ENCODE measurements at places on chromosomes 4 and X.

GRCh38 chr4:62439051-62439450 is 1238.9 kb downstream of the ADGRL3 start:
- no peak for DNase-seq

- DNase-seq = no peak
Observed at GRCh38 chr4:87803421-87803820, 4.1 kb downstream of the IBSP start.

DNA sequence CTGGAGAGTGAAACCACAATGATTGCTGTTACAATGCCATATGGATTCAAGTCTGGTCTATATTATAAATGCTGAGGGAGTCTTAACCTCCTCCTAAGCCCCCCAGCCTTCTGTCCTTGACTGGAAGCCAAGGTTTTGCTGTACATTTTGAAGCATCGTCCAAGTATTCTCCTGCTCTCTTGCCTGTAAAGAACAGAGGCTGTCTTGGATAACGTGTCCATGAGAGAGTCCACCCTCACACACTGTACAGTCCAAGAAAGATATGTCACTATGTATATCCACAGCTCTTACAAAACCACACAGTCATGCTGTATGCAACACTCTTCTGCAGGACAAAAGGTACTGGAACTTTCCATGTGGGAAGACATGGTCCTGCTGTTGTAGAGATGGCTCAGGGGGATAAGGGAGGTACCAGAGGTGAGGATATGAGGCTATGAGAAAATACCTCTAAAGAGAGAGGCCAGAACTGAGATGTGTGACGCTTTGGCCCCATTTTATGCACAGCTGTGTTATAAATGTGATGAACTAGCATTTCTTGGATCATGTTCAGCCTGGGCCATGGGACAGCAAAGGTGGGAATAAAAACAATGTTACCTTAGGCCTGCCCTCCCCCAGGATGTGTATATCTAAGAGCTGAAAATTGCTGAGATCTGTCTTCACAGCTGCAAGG is 678.6 kb downstream of the IQCM start:
- DNase-seq = peak; percentile 75

DNA sequence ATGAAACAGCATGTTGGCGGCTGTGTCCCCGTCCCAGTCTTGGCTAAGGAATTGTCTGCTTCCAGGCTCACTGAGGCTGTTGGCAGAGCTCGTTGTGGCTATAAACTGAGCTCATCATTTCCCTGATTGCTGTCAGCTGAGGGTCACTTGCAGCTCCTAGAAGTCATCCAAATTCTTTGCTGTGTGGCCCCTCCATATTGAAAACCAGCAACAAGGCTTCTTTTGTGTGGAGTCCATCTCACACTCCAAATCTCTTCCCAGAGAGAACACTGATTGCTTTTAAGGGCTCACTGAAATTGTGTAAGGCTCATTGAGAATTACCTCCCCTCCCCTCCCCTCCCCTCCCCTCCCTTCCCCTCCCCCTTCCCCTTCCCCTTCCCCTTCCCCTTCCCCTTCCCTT is 23.3 kb downstream of the TBC1D14 start:
- no peak for DNase-seq

GRCh38 chrX:44890247-44890646 is 17.3 kb downstream of the KDM6A start:
- DNase-seq = no peak

DNA sequence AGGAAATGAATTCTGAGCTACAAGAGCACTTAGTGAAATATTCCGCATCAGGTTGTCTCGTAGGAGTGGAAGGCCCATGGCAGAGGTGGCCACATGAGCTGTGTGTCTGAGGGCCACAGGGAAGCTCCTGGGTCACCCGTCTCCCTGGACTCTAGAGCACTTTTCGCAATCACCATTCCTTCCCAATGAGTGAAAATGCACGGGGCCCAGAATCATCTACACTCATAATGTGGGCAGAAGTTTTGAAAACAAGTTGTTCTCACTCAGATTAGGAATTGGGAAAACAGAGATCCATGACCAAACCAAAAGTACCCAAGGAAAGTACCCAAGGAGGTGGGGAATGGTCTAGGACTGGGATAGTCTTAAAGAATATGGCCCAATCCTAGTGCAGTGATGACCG is 94.4 kb downstream of the SCD5 start:
- no peak for DNase-seq

DNA sequence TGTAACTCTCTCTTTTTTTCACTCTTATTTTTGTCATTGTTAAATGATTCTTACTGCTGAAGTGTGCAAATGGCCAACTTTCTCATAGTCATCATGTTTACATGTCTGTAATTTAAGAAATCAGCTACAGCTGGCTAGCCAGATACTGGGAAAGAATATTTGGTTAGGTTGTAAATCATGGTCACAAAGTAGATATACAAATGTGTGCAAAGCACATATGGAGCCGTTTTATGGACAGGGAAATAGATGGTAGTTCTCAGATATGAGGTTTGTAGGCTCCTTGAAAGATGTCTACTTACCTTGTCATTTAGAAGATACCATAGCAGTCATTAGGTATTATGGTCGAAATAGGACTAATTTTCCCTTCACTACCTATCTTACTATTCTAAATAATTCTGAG is 430.4 kb downstream of the ADGRL3 start:
- no peak for DNase-seq

- DNase-seq = peak; percentile 93
Observed at GRCh38 chr4:107930821-107931774, at the start of gene CYP2U1. Gene CYP2U1 (plus strand): TSS chr4:107931549. CDS start chr4:107931644, 95 bp downstream.

GRCh38 chrX:154791467-154791866 is 13.8 kb downstream of the MPP1 start:
- DNase-seq = no peak

GRCh38 chr4:152451496-152451895 is 84.4 kb downstream of the FBXW7 start:
- DNase-seq = no peak

- no peak for DNase-seq
Observed at GRCh38 chr4:122636697-122637096, 15.8 kb upstream of the IL21 start.

DNA sequence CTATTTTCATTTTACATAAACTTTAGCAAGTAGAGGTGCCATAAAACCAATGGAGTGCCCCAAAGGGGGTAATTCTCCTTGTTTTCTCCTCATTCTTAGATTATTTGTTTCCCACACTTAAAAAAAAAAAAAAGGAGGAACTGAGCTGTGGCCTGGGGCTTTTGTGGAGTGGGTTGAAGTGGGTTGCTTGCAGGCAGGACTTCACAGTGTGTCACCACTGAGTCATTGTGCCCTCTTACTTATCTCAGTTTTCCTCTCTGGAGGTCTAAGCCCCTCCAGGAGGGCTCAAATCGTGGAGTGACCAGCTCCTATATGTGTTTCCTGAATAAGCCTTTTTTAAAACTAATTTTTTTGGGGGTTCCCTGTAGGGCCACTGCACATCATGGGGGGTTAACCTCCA is 69.0 kb downstream of the SLC16A2 start:
- no peak for DNase-seq

DNA sequence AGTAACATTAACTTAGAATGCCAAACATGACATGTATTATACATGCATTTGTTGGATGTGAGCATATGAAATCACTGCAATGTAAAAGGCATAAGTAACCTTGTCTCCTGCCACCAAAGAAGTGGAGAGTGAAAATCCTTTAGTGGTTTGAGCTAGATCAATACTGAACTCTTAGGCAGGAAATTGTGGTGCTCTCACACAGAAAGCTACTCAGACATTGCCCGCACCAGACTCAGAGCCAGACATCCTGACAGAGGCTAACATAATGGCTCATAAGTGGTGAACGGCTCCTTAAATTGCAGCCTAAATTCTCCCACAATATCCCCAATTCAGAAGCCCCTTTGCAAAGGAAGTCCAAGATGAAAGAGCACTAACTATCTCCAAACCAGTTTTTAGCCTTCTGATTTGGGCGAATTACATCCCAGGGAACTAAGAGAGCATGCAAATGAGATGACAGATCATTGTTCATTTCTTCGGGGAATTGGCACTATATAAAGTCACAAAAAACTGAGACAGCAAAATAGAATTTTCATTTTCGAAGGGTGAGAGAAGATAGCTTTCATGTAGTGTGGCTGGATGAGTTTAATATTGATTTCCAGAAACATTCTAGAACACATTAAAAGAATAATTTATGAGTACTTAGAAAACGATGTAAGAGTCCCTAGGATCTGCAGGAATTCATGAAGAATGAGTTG is 233.6 kb upstream of the RPS6KA3 start:
- no peak for DNase-seq

DNA sequence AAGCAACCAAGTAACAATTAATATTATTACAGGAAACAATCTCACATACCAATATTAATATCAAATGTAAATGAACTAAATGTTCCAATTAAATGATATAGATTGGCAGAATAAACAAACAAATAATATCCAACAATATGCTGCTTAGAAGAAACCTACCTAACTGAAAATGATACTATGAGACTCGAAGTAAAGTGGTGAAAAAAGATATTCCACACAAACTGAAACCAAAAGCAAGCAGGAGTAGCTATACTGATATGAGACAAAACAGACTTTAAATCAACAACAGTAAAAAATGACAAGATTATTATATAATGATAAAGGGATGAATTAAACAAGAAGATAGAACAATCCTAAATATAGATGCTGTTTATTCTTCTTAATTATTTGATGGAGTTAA is 140.1 kb downstream of the SPANXN4 start:
- DNase-seq = no peak

GRCh38 chrX:68499543-68500504 is 973 bp downstream of the YIPF6 start:
- DNase-seq = no peak

DNA sequence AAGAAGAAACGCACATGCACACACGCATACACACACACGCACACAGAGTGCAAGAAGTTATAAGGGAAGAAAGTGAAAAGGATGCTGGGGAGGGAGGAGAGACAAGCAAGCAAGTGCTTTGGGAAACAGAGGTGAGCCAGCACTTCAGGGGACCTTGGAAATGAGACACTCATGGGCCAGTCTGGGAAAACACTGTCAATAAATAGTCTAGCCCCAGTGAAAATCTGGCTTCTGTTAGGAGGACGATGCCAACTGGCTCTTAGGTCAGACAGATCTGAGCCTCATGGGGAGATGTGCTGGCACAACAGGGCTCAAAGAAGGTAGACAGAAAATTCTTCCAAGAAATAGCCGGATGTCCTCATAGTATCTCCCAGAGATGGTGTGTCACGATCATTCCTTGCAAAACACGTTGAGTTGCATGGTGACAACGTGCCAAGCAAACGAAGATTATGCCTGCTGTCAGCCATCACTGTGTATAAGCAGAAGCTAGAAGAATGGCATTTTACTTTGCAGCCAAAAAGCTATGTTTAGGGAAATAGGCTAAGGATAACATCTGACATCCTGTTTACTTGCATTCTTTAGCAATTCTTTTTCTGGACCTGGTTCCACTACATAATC is 557 bp upstream of the ARHGEF6 start:
- peak; percentile 53 for DNase-seq

- no peak for DNase-seq
Observed at GRCh38 chrX:69069876-69070275, 95.4 kb downstream of the PJA1 start.

- DNase-seq = peak; percentile 32
Observed at GRCh38 chrX:19017271-19017670, 33.4 kb upstream of the PHKA2 start.

- no peak for DNase-seq
Observed at GRCh38 chrX:134683351-134684005, 25.2 kb upstream of the PLAC1 start.

DNA sequence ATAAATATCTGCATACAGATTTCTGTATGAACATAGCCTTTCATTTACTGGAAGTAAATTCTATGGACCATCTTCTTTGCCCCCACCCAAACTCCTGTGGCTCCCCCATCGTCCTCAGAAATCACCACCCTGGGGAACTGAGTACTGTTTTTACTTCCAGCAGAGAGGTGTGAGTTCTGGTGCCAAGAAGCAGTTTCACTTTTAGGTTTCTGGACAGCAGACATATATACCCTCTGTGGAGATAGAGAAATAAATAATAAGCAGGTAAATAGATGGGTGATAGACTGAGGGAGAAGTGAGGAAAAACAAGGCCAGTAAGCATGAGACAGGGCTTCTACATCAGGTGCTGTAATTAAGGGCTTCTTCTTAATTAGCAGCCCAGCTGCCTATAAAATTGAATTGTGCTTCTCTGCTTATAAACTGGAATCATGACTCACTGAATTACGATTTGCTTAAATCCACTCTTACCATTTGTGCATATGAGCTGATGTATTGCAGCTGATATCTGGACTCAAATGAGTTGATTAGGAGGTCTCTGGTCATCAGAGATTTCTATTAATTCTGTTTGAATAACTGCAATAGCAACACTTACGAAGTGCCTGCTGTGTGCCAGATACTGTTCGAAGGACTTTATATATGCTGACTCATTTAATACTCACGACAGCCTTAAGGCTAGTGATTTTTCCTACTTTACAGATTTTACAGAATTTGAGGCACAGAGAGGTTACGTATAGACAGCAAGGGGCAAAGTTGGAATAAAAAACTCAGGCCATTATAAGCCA is 60.8 kb upstream of the DHX15 start:
- DNase-seq = no peak

DNA sequence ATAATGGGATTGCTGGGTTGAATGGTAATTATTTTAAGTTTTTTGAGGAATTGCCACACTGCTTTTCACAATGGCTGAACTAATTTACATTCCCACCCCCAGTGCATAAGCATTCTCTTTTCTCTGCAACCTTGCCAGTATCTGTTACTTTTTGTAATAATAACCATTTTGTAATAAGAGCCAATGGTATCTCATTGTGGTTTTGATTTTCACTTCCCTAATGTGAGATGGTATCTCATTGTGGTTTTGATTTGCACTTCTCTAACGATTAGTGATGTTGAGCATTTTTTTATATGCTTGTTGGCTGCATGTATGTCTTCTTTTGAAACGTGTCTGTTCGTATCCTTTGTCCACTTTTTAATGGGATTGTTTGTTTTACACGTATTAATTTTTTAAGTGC is 213.1 kb upstream of the HDX start:
- no peak for DNase-seq

DNA sequence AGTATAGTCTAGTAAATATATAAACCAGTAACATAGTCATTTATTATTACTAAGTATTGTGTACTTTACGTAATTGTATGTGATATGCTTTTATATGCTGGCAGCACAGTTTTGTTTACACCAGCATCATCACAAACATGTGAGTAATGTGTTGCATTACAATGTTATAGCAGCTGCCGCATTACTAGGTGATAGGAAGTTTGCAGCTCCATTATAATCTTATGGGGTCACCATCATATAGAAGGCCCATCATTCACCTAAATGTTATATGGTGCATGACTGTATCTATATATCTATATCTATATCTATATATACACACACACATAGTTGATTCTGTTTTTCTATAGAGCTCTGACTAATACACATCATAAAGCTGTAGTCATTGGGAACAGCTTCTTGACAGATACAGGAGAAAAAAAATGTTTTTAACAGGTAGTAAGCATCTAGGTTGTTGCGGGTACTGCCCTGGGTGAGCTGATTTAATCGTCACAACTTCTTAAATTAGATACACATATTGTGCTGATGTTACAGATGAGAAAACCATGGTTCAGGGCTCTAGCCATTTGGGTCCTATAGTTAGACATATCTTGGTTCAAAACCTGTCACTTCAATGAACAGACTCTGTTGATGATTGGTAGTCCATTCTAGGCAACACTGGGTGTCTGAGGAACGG is 77.9 kb downstream of the CLNK start:
- DNase-seq = no peak
